ENCODE measurements at places on chromosomes 6 and 20.

DNA sequence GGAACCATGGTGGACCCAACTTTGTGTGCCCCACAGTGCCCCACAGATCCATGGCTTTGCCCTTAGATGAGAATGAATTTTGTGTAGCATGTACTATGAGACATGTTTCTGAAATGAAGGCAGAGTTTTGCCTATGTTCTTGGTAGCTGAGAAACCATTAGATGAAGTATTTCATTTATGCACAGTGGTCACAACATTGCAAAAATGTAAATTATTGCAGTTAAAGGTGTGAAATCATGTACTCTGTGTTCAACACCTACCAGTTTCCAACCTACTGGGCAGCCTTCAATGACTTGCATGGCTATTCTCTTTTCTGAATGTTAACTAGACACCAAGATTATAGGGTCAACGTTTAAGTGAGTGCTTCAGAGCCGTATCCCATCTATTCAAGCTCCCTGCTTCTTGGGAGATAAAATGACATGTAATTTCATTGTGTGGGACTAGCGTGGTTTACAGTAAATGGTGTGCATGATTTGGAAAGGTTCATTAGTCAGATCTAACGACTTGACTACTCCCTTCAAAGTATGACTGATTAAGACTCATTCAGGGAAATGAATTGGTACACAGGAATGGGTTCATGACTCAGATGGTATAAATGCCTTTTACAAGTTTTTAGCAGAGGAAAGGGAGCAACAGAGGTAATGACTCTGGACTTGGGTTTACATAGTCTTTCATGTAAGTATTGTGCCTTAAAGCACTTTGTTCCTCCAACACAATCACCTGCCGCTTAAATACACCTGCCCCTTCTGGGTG is 106.1 kb upstream of the AKIRIN2 start:
- peak; percentile 63 for DNase-seq

DNA sequence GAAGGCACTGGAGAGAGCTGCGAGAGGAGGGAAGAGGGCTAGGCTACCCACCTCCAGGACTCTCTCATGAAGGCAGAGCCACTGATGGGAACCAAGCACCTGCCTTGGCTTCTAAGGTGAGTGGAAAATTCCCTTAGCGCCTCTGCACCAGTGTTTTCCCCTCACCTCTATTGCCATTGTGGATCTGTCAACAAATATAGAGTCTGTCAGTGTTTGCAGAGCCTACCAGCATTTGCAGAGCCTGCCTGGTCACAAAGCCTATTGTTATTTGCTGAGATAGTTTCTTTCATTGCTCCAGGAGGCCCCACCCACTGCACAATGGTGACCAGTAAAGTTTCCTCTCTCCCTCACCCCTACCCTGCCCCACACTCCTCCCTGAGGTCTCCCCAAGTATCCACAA is 141.9 kb downstream of the MRPL14 start:
- no peak for DNase-seq

GRCh38 chr6:167058261-167058660 is 59.1 kb downstream of the CEP43 start:
- DNase-seq: no peak

- no peak for DNase-seq
These were observed 516.1 kb upstream of the MAN1A1 start for GRCh38 chr6:119865466-119866350.

DNA sequence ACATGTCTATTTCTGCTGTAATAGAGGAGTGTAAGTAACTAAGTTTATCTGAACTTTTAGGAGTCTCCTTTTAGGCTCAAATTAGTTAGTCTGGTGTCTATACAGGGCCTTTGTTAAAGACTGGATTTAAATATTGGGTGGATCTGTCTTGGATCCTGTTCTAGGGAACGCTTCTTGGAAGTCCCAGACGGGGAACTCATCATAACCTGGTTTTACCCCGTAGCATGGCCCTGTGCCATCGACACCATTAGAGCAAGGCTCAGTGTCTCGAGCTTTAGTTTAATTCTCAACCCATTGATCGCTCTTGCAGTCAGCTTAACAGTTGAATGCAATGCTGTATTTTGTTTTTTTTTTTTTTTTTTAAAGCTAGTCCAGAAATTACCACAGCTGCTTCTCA is 89.9 kb downstream of the CARMIL1 start:
- no peak for DNase-seq

DNA sequence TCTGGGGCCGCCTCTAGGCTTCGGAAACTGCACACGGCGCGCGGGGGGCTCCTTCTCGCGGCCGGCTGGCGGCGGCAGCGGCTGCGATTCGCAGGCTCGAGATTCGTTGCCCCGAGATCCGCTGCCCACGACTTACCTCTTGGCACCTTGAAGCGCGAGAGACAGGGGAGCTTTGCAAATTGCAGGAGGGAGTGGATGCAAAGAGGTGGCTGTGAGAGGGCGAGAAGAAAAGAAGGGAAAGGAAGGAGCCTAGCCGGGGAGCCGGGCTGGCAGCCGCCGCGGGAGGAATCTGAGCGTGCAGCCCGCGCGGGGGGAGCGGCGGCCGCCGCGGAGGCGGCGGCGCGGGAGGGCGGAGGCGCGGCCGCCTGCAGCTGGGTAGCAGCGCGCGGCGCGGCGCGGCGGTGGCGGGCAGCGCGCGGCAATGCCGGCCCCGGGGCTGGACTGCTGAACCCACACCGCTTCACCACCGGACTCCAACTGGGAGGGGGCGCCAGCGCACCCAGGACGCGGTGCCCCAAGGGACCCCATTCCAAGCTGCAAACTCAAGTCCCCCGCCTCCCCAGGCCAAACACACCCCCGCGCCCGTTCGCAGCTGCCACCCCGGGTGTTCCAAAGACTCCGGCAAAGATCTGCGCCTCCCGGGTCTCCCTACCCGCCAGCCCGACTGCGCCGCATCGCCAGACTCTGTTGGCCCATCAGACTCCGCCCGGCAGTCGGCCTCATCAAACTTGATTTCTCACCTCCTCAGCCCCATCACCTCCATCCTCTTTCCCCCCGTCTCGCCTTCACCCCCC is 44.2 kb upstream of the SUPT3H start:
- peak; percentile 86 for DNase-seq

DNA sequence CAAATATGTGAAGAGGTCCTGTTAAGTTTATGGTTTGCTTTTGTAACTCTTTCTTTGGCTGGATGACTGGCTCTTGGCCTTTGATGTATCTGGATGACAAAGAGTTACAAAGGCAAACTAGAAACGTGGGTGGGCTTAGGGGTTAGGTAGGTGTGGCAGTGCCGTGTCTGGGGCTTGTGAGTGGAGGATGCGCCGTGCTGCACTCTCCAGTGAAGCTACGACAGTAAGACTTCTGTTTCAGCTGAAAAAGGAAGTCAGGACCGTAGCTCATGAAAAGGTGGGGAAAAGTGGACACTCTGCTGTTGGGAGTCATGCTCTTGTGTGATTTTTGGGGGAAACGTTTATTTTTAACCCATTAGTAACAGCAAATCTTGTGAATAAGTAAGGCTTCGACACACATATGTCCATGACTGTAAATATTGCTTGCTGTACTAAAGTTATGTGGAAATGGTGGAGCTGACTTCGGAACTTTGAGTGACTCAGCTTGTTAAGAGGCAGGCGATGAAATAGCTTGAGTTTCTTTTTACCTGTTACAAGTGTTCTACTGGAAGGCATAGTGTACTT is 45.6 kb downstream of the DUSP22 start:
- DNase-seq: no peak

DNA sequence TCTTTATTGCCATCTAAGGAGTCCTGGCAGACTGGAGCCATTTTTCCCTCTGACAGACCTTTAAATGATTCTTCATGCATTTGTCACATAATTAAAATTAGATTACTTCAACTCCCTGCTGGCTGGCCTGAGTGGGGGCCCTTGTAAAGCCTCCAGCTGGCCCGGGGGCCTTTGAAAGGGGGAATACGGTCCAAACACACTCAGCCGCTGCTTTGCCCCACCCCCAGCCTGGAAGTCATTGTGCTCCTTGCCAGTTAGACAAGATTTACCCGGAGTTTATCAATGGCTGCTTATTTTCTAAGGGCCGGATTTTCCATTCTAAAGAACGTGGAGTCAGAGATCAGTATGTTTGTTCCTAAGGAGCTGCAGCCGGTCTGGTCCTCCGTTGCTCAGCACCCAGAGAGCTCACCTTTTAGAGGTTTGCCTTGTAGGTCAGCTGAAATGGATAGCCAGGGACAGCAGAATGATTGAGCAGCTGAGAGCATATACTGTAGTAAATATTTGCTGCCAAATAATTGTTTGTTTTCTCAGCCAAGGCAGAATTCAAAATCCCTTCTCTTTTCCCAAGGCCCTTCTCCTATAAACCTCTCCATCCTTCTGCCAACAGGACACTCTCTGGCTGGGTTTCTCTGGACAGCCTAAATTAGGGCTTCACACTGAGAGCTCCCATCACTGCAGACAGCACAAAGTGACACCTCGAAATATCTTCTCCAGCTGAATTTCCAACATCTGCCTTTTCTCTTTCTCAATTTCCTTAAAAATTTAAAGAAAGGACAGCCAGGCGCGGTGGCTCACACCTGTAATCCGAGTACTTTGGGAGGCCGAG is 68.4 kb upstream of the RBM24 start:
- peak; percentile 45 for DNase-seq

DNA sequence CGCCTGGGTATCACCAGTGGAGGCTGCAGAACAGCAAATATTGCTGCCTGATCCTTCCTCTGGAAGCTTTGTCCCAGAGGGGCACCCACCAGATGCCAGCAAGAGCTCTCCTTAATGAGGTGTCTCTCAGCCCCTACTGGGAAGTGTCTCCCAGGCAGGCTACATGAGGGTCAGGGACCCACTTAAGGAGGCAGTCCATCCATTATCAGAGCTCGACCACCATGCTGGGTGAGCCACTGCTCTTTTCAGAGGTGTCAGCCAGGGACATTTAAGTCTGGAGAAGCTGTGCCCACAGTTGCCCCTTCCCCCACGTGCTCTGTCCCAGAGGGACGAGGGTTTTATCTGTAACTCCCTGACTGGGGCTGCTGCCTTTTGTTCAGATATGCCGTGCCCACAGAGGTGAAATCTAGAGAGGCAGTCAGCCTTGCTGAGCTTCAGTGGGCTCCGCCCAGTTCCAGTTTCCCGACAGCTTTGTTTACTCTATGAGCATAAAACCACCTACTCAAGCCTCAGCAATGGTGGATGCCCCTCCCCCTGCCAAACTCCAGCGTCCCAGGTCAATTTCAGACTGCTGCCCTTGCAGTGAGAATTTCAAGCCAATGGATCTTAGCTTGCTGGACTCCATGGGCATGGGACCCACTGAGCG is 25.9 kb upstream of the AIG1 start:
- DNase-seq: no peak

DNA sequence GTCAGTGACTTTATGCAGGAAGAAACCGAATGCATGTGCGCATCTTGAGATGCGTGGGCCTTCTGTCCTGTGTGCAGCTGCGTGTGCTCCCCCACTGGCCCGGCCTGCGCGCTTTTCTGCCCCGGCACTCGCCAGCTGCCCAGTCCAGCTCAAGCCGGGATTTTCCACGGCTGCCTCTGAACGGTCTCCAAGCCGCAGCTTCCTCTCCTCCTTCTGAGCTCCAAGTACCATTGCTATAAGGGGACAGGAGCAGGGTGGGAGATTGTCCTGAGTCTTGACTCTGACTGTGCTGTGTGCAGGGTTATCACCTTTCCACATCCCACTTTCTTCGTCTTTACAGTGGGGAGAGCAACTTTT is 302.8 kb downstream of the THBS2 start:
- peak; percentile 52 for DNase-seq

DNA sequence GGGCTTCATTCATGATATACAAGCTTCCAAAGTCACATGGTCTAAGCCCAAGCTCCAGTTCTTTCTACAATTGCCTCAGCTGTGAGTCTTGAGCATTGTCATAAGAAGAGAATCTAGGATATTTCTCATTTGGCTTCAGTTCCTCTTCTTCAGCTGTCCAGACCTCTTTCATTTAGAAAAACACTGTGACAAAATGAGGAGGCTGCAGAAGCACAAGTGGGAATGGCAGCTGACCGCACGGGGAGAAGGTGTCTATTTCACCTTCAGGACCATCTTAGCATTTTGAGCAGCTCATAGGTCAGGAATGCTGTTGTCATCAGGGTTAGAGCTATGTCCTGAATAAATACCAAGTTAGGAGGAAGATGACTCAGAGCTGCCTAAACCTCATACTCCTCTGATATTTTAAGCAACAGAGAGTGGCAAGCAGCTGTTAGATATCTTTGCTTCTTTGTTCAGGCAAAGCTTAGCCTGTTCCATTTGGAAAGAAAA is 390.1 kb upstream of the CITED2 start:
- peak; percentile 81 for DNase-seq

GRCh38 chr6:45495429-45496084 is 117.8 kb upstream of the SUPT3H start:
- DNase-seq: no peak

DNA sequence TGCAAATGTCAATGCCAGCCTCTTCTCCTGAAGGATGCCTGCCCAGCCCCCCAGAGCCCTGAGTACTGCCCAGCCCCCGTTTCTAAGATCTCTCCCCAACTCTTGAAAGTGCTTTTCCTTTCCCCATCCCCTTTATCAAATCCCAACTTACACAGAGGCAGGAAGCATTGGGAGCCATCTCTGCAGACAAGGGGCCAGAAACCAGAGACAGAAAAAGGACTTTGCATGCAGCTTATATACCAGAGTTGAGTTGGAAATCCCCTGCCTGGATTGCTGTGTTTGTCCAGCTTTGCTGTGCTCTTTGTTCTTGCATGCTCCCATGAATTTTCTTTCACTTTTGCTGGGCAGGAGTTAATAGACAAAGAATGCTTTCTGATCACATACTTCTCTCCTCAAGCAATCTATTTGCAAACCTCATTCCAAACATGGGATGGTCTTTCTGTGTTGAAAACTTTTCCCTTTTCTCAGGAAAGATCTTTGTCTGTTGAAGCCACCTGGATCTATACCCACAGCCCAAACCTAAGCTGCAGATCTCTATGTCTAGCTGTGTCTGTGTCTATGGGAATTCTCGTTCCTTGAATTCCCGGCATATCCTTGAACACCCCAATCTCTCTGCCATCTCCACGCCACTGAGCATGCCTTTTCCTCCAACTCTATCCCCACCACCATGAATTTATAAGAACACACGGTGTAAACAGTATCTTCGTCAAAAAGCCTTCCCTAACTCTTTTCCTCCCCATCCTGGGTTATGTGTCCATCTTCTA is at the start of gene UBD:
Gene UBD, minus strand, starts transcription at position 209 of the 764 bp plus-strand sequence. Its CDS starts 31 bp downstream, at position 178.
- no peak for DNase-seq

DNA sequence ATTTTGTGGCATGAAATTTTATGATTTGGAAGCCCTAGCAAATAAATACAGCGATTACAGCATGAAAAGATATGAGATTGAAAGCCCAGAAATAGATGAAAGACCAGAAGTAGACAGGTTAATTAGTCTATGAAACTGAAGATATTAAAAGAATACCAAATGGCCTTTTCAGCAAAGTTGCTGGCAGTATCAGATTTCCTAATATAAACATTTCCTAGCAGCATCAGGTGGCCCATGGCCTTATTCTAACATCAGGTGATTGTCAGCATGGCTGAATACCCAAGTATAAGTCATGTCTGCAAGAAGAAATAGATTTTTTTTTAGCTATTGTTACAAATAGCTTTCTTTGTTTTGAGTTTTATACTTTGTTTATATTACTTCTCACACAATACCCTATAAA is 93.2 kb downstream of the CLVS2 start:
- DNase-seq: no peak

- no peak for DNase-seq
These were observed 57.4 kb upstream of the MPC1 start for GRCh38 chr6:166440106-166440505.
